ENCODE measurements at places on chromosomes 6 and 20.
A peak's percentile ranks its signal among the peaks of the same experiment; 100 is the strongest.

DNA sequence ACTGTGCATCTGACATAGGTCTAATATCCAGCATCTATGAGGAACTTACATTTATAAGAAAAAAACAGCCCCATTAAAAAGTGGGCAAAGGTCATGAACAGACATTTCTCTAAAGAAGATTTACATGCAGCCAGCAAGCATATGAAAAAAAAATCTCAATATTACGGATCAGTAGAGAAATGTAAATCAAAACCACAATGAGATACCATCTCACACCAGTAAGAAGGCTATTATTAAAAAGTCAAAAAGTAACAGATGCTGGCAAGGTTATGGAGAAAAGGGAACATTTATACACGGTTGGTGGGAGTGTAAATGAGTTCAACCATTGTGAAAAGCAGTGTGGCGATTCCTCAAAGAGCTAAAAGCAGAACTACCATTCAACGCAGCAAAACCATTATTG, 13.1 kb downstream of the METTL24 start:
- DNase-seq = no peak

- DNase-seq = no peak
Measured at GRCh38 chr6:143451531-143451930, 926 bp downstream of the PEX3 start.

GRCh38 chr20:38931984-38932383, 5.8 kb downstream of the FAM83D start:
- DNase-seq = no peak

- DNase-seq = no peak
Measured at GRCh38 chr6:43742285-43742684, 27.7 kb upstream of the VEGFA start.

- DNase-seq = peak; percentile 79
Measured at GRCh38 chr6:41591859-41592502, 45.8 kb downstream of the FOXP4 start.

GRCh38 chr6:31001281-31001888, 8.9 kb upstream of the MUC22 start:
- no peak for DNase-seq

GRCh38 chr6:125004198-125004597, 42.0 kb downstream of the RNF217 start:
- DNase-seq = no peak

GRCh38 chr6:38305995-38306681, 333.6 kb downstream of the BTBD9 start:
- DNase-seq = no peak

- DNase-seq = peak; percentile 50
Measured at GRCh38 chr20:63750807-63751470, 11.4 kb downstream of the SLC2A4RG start.

- no peak for DNase-seq
Measured at GRCh38 chr6:39599973-39600372, 125.2 kb downstream of the KIF6 start.

DNA sequence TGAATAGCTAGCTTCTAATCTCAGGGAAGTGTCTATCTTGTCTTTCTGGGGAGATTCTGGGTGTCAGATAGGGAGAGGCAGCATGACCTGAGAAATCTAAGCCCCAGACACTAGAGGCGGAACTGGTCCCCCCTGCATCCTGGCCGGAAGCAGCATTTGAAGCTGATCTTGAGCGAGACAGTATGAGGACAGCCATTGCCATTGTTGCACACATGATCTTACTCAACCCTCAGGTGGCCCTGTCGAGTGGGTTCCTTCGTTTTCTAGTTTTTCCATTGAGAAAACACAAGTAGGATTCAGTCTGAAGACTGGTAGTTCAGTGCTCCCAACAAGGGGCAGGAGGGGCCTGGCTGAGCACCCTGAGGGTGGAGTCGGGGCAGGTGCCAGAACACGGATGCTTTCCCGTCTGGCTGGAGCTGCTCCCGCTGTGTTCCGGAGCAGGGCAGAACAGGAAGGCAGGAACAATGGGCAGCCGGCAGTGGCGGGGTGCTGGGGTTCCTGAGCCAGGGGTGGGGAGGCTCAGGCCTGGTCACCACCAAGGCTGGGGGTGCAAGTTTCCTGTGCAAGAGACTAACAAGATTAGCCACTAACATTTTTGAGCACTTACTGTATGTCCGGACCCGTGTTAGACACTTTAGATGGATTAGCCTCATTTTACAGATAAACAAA, 7.9 kb upstream of the SDCBP2 start:
- DNase-seq = no peak

DNA sequence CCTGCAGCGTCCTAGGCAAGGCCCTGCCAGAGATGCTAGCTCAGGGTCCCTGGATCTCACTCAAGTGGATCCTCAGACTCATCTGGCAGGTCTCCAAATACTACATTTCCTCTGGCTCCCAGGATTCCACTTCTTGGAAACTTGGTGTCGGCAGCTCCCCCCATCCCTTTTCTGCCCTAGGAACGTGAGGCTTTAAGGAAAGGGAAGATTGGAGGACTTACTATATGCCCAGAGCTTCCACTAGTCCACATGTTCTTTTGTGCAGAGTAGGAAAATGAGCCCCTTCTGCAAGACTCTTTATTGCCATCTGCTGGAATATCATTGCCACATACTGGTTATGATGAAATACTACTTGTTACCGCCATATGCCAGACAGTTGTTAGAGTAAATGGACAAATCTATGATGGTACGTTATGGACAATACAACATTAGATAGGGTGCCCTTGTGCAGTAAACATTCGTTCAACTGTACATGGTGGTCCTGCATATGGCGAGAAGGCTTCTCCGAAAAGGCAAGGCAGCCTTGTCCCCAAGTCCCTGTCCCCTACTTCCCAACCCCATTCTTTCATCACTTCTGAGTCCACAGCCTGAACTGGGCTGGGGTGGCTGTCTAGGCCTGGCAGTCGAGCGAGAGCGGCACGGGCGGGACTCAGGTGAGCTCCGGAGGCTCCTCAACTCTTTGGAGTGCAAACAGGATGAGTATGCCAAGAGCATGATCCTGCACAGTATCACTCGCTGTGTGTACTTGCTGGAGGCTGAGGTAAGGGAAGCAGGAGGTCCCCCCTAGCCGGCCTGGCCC, 780 bp downstream of the ARMC12 start:
- no peak for DNase-seq

GRCh38 chr6:84667252-84668213, 96.9 kb downstream of the TBX18 start:
- DNase-seq = no peak

GRCh38 chr6:108862479-108863191, 14.4 kb downstream of the ARMC2 start:
- no peak for DNase-seq

DNA sequence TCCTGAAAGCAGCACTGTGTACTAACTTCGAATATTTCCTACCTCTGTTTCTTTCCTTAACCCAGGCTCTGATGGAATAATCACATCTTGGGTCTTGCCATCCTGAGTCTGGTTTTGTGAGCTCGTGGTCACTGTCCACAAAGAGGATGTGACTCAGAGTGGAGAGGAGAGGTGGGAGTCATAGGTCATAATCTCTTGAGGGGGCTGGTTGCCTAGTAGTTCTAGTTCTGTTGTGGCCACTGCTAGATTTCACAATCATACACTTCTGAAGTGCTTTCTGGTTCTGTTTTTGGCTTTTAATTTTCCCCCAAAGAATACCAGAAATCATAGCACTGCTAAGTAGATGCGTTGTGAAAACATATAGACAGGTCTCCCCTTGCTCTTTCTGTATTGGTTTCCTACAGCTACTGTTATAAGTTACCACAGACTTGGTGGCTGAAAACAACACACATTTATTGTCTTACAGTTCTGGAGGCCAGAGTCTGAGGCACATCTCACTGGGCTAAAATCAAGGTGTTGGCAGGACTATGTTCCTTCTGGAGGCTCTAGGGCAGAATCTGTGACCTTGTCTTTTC, 102.8 kb downstream of the NRSN1 start:
- DNase-seq = no peak

- DNase-seq = no peak
Measured at GRCh38 chr20:57413986-57414385, 22.8 kb downstream of the RBM38 start.

DNA sequence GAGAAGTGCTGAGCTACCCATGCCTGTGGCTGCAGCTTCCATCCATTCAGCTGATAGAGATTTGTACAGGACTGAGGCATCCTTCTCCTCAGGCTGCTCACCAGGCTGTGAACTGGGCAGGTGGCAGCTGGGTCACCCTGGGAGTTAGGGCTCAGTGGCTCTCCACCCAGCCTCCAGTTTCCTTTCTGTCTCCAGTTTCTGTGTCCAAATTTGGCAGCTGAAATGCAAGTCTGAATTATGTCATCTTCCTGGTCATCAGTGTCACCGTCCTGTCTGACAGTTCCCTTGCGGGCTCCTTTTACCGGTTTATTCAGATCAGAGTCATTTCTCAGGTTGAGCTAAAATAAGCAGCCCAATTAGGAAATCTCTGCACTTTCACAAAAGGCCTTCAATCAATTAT, 93.3 kb downstream of the EDN1 start:
- DNase-seq = no peak
